Neural progenitor cell (in vitro differentiated cells): ENCODE measurements at places on chromosomes 6 and 20. TPM values are rescaled to one million over a fixed set of nuclear protein-coding genes. Genes with fewer than 3 reads are reported as not detected.

GNRH2 gene
- 0.37 TPM in 1 of 2 replicates, not detected in the other for total RNA-seq

KIAA1755 gene
- 0.22 TPM in 2 replicates for total RNA-seq

ACAT2 gene
- total RNA-seq = 92.5 and 101 TPM in 2 replicates

MUC22 gene
- 0.03 TPM in 1 of 2 replicates, not detected in the other for total RNA-seq

DNA sequence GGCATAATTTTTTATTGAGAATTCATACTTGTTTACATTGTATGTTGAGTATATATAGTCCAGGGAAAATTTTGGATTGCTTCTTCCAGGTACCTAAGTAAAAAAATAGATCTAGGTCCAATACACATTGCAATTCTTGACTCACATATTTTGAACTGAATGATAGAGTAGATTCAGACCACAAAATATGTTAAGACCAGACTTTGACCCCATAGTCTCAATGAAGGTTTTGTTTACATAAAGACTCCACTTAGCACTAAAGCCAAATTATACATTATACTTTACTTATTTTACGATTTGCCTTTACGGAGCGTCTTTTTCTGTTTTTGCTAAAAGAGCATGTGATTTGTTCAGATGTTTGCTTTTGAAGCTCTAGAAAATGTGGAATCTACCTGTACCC lies 144.1 kb upstream of the PTCHD4 start:
- DNase-seq = no peak

- no peak for DNase-seq
These were observed 217.9 kb upstream of the SGK1 start for GRCh38 chr6:134535831-134536230.

GRCh38 chr6:164379795-164380194 lies 929.6 kb downstream of the C6orf118 start:
- DNase-seq = no peak

GRCh38 chr6:97364327-97364726 lies 81.3 kb upstream of the MMS22L start:
- DNase-seq = no peak

DNA sequence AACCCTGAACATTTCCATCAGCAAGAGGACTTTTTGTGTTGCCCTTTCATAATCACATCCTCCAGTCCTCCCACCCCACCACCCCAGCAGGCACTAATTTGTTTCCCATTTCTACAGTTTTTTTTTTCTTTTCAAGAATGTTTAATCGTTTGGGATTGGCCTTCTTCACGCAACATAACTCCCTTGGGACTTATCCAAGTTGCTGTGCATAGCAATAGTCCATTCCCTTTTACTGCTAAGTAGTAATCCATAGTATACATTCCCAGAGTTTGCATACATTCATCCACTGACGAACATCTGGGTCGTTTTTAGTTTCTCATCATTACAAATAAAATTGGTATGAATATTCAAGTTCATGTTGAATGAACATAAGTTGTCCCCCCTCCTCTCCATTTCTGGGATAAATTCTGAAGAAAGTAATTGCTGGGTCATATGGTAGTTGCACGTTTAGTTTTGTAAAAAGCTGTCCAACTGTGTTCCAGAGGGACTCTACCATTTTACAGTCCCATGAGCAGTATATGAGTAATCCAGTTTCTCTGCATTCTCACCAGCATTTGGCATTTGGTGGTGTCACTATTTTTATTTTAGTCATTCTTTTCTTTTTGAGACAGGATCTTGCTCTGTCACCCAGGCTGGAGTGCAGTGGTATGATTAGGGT lies 90.8 kb downstream of the DOK5 start:
- no peak for DNase-seq
